Kidney (tissue), 22 donors: ENCODE measurements at places on chromosomes 16 and 17. TPM values are rescaled to one million over a fixed set of nuclear protein-coding genes. Genes with fewer than 3 reads are reported as not detected.

ARHGAP27 gene
- 13.3 TPM for polyA plus RNA-seq

TBC1D3 gene
- polyA plus RNA-seq: 3.2 TPM

GRCh38 chr16:58411736-58412614, 19.7 kb downstream of the GINS3 start:
- H3K27me3 ChIP-seq: no peaks in the 10 kb centered on the region
- H3K27ac ChIP-seq: no peak overlapping the region
- no peak overlapping the region for H3K4me3 ChIP-seq
- no peaks in the 10 kb centered on the region for H3K4me1 ChIP-seq
- no peak for DNase-seq

- no peaks in the 10 kb centered on the region for H3K27me3 ChIP-seq
- H3K4me3 ChIP-seq: no peak overlapping the region
- no peak for DNase-seq
- H3K27ac ChIP-seq: no peak overlapping the region
- no peaks in the 10 kb centered on the region for H3K36me3 ChIP-seq
- H3K4me1 ChIP-seq: no peaks in the 10 kb centered on the region
These were observed 199.9 kb upstream of the COX10 start for GRCh38 chr17:13869331-13869940.

DNA sequence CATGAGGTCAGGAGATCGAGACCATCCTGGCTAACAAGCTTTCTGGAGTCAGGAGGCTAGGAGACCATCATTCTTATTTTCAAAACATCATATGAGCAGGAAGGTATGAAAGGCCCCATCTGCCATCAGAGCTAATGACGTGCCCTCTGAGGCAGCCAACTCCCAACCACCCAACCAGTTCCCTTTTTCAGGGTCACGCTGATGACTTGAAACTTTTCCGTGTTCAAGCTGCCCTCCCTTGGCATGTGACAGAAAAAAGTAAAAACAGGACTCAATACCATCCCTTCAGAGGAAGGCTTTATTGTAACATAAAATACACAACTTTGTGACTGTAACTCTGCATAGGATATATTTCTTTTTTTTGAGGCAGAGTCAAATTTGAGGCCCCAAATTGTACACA, 4.6 kb upstream of the GHDC start:
- H3K4me3 ChIP-seq: no peak overlapping the region
- H3K36me3 ChIP-seq: peaks cover 2% of the 10 kb centered on the region
- no peaks in the 10 kb centered on the region for H3K27me3 ChIP-seq
- peaks cover 22% of the 10 kb centered on the region for H3K4me1 ChIP-seq

DNA sequence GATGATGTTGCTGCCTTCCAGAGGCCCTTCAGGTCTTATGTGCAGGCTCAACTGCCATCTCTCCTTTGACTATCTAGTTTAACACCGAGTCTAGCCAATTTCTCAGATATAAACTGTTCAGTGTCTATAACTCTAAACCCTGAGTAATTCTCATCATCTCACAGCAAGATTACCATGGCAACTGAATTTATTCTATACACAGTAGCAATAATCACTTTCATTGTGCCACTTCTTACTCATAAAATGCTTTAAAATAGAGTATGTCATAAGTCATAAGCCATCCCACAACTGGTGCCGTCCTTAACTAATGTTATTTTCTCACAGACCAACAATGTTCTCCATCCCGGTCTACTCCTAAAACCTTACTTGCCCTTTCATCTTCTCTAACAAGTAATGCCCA, 45.0 kb downstream of the SYNRG start:
- DNase-seq: no peak
- no peaks in the 10 kb centered on the region for H3K27me3 ChIP-seq
- no peak overlapping the region for H3K27ac ChIP-seq

- DNase-seq: no peak
- H3K27me3 ChIP-seq: no peaks in the 10 kb centered on the region
- H3K36me3 ChIP-seq: no peaks in the 10 kb centered on the region
- no peaks in the 10 kb centered on the region for H3K4me1 ChIP-seq
These were observed 246.6 kb downstream of the HAPSTR1 start for GRCh38 chr16:9338068-9338467.

GRCh38 chr16:2486645-2487516, 12.0 kb downstream of the TBC1D24 start:
- no peaks in the 10 kb centered on the region for H3K27me3 ChIP-seq
- H3K4me3 ChIP-seq: no peak overlapping the region
